ENCODE measurements at places on chromosomes 3 and 15.

GRCh38 chr3:71008350-71008935 lies 575.1 kb downstream of the FOXP1 start:
- no peak for DNase-seq

- no peak for DNase-seq
Observed at GRCh38 chr3:118966700-118967099, 67.9 kb downstream of the IGSF11 start.

GRCh38 chr3:146542978-146543377 lies 1.4 kb downstream of the PLSCR1 start:
- no peak for DNase-seq

DNA sequence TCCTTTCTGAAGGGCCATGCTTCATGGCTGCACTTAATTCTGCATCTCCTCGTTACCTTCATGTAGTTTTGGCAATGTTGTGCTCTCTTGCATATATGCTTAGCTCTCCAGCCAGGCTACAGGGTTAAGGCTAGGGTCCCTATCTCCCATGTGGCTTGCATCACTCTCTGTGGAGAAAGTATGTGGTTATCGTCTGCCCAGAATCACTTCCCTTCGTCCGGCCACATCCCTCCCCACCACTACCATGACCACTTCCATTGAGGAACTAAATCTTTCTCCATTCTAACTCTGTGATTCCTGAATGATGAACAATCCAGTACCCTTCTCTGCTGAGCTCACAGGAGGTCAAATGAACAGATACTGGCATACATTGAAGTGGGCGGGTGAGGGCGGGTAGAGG lies 34.0 kb downstream of the WWTR1 start:
- no peak for DNase-seq

DNA sequence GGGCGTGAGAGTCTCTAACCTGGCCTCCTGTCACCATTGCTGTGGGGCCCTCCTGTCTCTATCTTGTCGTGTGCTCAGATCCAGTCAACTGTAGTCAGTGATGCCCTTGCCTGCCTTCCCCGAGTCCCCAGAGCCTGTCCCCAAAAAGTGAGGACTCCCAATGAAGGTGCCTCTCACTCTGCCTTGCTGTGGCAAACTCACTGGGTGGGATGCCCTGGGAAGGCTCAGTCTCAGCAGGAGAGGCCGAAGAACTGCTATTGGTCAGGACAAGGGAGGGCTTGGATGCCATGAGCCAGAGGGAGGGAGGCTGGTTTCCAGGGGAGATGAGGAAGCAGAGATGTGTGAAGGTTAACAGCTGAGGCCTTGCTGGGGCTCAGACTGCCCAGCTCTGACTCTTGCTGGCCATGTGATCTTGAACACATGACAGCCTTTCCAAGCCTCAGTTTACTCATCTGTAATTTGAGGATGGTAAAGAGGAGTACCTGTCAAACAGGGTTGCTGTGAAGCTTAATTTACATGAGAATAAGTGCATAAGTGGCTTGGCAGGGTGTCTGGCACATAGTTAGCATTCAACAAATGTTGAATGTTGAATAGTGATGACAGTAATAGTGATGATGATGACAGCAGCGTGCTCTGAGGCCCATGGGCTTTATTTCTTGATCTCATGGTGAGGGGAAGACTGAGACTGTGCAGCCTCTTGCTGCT lies 8.2 kb downstream of the KY start:
- DNase-seq = no peak

DNA sequence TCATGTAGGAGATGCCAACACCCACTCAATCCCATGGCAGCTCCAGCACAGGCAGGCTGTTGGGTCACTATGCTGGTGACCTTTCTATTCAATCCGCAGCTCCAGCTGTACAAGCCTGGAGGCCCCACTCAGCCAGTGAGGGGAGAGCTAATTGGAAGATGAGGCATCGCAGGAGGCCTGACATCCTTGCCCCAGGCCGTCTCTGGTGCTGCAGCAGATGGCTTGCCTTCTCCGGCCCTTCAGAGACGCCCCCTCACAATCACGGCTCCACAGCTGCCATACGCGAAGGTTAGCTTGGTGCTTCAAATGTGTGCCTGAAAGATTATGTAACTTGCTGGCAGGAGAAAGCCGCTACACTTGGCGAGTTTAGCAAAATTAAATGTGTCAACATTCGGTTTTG lies 104.2 kb upstream of the CLSTN2 start:
- no peak for DNase-seq

- DNase-seq = no peak
Observed at GRCh38 chr3:99938270-99938911, 120.7 kb downstream of the CMSS1 start.

GRCh38 chr15:39252134-39252470 lies 328.8 kb upstream of the THBS1 start:
- DNase-seq = no peak

DNA sequence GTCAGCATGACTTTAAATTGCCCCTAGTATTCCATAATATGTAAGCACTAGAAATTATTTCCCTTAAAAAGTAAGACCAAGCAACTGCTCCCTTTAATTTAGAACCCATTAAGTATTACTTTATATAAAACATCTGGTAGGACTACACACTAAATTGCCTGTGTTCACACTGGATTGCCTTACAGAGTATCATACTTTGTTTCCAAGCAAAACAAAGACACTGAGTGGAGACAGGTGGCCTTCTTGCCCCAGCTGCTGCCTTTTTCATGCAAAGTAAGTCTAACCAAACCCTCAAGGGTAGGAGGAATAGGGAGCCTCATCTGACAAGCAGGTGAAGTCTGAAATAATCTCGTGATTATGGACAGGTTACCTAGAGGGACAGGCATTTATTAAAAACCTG lies 87.3 kb downstream of the PEX5L start:
- DNase-seq = no peak

GRCh38 chr15:45474799-45475198 lies 47.8 kb downstream of the SLC30A4 start:
- no peak for DNase-seq

GRCh38 chr3:45860481-45860880 lies 18.6 kb upstream of the LZTFL1 start:
- no peak for DNase-seq

DNA sequence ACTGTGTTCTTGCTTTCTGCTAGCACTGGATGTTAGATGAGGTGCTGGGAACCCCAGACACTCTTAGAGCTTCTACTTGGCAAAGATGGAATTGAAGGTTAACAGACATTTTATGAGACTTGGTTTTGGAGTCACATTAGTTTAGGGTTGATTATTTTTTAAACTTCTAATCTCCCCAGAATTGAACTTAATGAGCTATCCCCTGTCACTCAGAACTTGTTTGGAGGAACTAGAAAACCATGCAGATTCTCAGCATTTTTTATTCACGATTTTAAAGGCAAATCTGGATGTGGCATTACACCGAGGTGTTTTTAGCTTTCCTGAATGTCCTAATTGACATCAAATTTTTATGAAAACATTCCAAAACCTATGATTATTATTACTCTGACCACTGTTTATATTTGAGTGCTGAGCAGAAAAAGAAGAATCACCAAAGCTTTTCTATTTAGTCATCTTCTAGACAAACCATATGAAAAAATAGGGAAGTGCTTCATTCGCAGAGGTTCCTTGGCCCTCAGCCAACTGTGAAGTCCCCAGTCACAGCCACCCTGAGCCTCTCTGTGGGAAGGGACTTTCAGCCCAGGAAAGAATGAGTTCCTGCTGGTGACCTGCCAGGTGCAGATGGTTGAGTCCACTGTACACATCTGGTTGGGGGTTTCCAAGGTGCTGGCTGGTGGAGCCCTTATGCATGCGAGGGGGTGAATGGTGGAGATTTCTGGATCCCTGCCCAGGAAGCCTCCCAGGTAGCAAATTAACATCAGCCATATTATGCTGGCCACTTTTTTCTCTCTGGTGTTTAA lies 196.0 kb upstream of the TOPAZ1 start:
- no peak for DNase-seq

DNA sequence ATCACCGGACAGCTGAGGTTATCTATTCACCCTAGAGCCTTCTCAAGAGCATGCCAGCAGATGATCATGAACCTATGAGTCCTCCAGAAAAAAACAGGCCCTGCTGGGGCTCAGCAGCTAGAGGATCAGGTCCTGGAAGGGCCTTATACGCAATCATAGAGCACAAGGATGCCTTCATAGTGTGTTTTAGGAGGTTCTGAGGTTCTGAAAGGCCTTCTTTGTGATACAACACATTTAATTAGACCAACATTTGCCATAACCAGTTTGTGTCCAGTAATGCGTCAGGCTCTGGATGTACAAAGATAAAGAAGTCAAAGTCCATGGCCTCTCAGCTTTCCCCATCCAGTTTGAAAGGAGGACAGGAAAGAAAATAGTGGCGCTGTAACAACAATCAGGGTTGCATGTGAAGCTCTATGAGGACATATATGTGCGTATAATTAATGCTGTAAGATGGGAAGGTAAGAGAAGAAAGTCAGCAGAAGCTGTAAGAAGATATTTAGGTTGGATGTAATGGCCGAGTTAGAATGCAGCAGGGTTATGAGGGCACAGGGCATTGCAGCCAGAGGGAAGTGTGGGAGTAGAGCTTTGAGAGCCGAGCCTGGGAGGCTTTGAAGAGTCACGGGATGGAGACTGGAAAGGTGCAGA lies 302.6 kb upstream of the TBL1XR1 start:
- DNase-seq = no peak

DNA sequence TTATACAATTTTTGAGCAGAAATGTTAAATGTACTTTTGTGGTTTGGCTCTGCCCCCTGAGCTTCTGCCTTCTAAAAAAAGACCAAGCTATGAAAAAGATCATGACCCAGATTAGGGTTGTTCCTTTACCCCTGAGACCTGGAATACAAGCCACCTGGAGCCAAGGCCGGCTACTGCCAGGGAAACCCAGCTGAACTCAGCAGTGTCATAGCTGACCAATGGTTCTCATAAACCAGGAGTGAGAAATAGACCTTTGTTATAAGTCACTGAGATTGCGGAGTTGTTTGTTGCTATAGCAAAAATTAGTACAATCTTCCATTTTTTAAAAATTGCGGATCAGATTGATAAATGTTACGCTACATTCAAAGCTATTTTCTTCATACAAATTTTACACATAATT lies 1261.7 kb downstream of the ROBO1 start:
- DNase-seq = no peak
